Right atrium auricular region (tissue), 2 donors: ENCODE measurements at places on chromosomes 16 and 17. TPM values are rescaled to one million over a fixed set of nuclear protein-coding genes. Genes with fewer than 3 reads are reported as not detected.

The PVALEF gene
- total RNA-seq: not detected

The ST6GALNAC2 gene
- 4.5 TPM for total RNA-seq

The EVPLL gene
- total RNA-seq: not detected

The SOST gene
- total RNA-seq: not detected

The CLDN6 gene
- not detected for total RNA-seq

The VTN gene
- total RNA-seq: 86.7 TPM

The PRR11 gene
- 0.79 TPM for total RNA-seq

The NOG gene
- total RNA-seq: not detected

The KRTAP4-12 gene
- not detected for total RNA-seq

DNA sequence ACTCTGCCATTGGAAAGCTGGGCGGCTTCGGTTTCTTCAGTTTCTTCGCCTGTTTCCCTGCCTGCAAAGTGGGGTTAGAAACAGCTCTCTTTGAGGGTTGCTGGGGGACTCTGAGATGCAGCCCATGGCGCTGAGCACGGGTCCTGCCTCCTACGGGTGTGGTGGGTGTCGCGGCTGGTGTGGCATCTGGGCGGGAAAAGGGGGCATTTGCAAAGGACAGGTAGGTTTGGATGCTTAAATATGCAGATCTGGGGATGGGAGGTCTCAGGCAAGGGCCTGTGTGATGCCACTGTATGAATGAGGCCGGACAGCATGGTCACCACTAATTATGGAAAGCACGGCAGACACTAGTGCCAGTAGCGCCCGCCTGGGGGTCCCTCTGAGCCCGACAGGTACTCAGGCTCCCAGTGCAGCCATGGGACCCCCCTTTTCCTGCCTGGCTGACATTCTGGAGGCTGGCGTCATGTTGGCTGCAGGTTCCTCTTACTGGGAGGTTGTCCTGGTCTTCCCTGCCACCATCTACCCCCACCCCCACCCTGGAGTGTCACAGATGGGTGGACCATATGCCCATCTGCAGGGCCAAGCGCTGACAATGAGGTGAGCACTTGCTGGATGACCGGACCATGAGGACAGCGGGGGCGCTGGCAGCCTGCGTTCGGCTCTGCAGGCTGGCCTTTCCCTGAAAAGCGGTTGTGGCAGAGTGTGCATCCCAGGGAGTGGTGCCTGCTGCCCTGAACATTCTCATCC lies 237.7 kb downstream of the SEC14L1 start:
- DNase-seq: no peak
- no peaks in the 10 kb centered on the region for H3K27me3 ChIP-seq
- H3K4me1 ChIP-seq: no peaks in the 10 kb centered on the region
- no peaks in the 10 kb centered on the region for H3K36me3 ChIP-seq

DNA sequence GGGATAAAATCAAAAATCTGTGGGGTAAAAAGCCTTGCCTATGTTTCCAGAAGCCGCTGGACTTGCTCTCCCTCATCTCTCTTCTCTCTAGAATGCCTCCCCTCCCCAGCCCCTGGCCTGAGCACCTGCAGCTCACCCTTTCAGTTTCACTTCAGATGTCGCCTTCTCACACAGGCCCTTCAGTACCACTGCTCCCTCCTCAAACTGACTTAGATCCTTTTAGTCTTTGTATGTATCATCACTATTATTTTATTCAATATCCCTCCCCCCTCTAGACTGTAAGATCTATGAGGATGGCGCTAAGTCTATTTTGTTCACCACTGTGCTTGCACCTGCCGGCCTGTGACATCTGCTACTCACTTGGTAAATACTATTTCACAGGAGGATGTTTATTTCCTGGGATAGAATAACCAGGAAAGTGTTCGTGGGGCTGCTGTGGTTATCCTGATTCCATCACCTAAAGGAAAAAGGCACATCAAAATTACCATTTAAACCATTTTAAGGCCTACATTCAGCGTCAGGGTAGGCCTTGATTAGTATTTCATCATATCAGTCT lies 122.3 kb downstream of the MRTFB start:
- DNase-seq: no peak
- H3K4me3 ChIP-seq: no peak overlapping the region
- no peaks in the 10 kb centered on the region for H3K27me3 ChIP-seq
- no peak overlapping the region for H3K27ac ChIP-seq
- no peaks in the 10 kb centered on the region for H3K4me1 ChIP-seq

DNA sequence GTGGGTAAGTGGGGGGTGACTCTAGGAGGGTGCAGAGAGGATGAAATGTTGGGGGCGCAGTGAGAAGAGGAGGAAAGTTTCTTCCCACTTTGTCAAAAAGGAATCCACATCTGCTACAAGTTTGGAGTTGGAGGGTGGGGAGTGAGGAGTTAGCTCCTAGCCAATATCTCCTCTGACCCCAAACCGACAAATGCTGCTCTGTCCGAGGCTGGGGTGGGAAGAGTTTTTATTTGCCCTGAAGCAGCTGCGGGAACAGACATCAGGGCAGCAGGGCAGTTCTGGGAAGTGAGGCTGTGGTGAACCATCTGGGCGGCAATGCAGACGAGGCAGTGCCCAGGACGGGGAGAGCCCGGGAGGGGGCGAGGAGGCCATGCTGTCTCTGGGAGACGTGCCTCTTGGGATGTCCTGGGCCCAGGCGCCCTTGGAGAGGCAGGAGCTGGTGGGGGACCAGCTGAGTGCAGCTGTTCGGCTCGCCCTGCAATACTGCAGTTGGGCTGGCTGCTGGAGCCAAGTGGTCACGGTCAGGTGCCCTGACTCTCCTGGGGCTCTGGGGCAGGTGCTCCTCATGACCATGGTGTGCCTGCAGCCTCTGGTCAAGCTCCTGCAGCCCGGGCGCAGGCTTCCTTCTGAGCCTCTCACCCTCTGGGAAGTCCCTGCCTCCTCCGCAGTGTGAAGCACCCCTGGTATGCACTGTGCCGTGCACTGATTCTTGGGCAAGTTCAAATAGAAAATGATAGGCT lies 6.4 kb upstream of the SOCS3 start:
- DNase-seq: no peak
- H3K36me3 ChIP-seq: no peaks in the 10 kb centered on the region
- H3K27ac ChIP-seq: peak overlapping the region; percentile 48
- no peaks in the 10 kb centered on the region for H3K27me3 ChIP-seq

GRCh38 chr17:79501910-79502309 lies 108.9 kb downstream of the RBFOX3 start:
- H3K27ac ChIP-seq: no peak overlapping the region
- H3K27me3 ChIP-seq: no peaks in the 10 kb centered on the region
- H3K4me1 ChIP-seq: no peaks in the 10 kb centered on the region

GRCh38 chr17:42185621-42185930 lies 324 bp upstream of the HCRT start:
- H3K36me3 ChIP-seq: no peaks in the 10 kb centered on the region
- peaks cover 7% of the 10 kb centered on the region for H3K27me3 ChIP-seq
- no peak overlapping the region for H3K27ac ChIP-seq
- H3K4me3 ChIP-seq: no peak overlapping the region
- DNase-seq: no peak
- no peaks in the 10 kb centered on the region for H3K4me1 ChIP-seq

GRCh38 chr16:47965439-47965838 lies 190.4 kb downstream of the ABCC12 start:
- H3K27ac ChIP-seq: no peak overlapping the region
- no peaks in the 10 kb centered on the region for H3K36me3 ChIP-seq
- H3K27me3 ChIP-seq: no peaks in the 10 kb centered on the region
- no peaks in the 10 kb centered on the region for H3K4me1 ChIP-seq

GRCh38 chr16:71537643-71538042 lies 11.4 kb downstream of the CHST4 start:
- no peak for DNase-seq
- no peaks in the 10 kb centered on the region for H3K27me3 ChIP-seq
- no peaks in the 10 kb centered on the region for H3K36me3 ChIP-seq
- no peak overlapping the region for H3K27ac ChIP-seq
- no peaks in the 10 kb centered on the region for H3K4me1 ChIP-seq

DNA sequence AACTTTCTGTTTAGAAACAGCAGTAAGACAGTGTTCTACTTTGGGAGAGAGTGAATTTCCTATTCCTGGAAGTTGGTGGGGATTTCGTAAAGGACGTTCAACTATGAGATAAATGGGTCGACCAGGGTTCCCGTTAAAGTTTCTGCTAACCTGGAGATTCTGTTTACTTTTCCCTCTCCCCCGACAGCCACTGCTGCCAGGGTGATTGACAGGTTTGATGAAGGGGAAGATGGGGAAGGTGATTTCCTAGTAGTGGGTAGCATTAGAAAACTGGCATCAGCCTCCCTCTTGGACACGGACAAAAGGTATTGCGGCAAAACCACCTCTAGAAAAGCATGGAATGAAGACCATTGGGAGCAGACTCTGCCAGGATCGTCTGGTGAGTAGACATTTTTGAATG lies 1.3 kb downstream of the AATF start:
- DNase-seq: no peak
- H3K27me3 ChIP-seq: peaks cover 16% of the 10 kb centered on the region
- H3K4me1 ChIP-seq: peaks cover 23% of the 10 kb centered on the region
- H3K27ac ChIP-seq: no peak overlapping the region
- H3K36me3 ChIP-seq: peaks cover 30% of the 10 kb centered on the region

DNA sequence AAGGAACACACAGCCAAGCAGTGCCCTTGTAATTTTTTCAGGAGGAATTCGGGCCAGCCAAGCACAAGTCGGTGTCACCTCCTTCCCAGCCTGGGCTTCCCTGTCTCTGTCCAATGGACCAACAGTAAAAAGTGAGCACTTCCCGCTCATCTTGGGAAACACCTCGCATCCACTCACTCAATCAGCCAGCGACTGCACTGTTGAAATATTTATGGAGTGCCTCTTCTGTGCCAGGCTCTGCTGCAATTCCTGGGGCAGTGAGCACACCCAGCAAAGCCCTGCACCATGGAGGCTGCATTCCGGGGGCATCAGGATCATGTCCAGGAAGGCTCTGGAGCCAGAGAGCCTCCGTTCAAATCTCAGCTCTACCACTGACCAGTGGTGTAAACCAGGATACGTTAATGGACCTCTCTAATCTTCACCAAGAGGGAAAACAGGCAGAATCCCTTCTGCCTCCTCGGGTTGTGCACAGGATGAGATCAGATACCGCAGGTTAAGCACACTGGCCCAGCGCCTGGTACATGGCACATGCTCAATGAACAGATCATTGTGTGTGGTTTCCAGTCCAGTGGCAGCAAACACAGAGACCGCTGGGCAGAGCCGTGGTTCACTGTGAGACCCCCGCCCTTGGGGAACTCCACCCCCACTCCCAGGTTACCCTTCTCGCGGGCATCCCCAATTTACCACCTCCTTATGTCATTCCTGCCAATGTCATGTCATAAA lies 194.3 kb downstream of the ZNF423 start:
- no peak overlapping the region for H3K4me3 ChIP-seq
- DNase-seq: no peak
- H3K36me3 ChIP-seq: no peaks in the 10 kb centered on the region
- H3K4me1 ChIP-seq: peaks cover 40% of the 10 kb centered on the region
- H3K27me3 ChIP-seq: no peaks in the 10 kb centered on the region
- no peak overlapping the region for H3K27ac ChIP-seq

- no peaks in the 10 kb centered on the region for H3K36me3 ChIP-seq
- peaks cover 67% of the 10 kb centered on the region for H3K4me1 ChIP-seq
- no peak for DNase-seq
Observed at GRCh38 chr16:25006504-25007056, 8.6 kb downstream of the ARHGAP17 start.

DNA sequence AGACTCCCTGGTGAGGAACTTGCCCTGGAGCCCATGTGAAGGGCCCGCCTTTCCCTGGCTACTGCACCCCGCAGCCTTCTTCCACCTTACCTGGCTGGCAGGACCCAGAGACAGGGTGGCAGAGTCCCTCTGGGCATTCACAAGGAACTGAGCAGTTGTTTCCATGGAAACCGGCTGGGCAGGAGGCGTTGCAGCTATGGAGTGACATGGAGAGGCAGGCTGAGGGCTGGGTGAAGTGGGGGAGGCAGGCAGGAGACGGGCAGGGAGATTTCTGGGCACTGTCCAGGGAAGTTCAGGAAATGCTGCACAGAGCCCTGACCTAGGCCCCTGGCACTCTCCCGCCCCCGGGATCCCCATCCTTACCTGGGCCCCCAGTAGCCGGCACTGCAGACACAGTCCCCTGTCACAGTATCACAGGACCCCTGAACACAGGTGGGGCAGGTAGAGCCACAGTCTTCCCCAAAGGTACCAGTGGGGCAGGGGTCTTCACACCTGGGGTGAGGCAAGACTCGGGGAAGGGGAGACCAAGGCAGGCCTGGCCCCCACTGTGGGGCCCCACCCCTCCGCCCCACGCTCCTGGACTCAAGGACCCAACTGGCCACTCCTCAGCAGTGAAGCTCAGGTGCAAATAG lies 5.9 kb downstream of the SCARF1 start:
- peaks cover 14% of the 10 kb centered on the region for H3K4me1 ChIP-seq
- H3K4me3 ChIP-seq: no peak overlapping the region
- no peak overlapping the region for H3K27ac ChIP-seq
- no peaks in the 10 kb centered on the region for H3K27me3 ChIP-seq

DNA sequence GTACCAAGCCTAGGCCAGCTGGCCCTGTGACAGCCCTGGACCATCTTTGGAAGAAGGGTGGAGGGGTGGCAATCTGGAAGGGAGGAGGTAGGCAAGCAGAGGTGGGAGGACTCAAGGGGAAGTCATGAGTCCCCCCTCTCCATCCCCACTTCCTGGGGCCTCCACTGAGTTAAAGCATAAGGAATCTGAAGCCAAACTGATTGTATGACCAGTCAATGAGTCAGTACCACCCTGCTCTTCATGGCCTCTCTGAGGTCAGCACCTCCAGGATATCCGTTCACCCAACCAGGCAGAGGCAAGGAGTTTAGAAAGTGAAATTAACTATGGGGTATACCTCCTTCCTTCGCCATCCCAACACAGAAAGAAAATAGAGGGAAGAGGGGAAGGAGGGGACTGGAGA lies 272.7 kb downstream of the SOX9 start:
- no peak overlapping the region for H3K4me3 ChIP-seq
- no peaks in the 10 kb centered on the region for H3K27me3 ChIP-seq
- H3K27ac ChIP-seq: no peak overlapping the region
- H3K36me3 ChIP-seq: no peaks in the 10 kb centered on the region
- no peak for DNase-seq

- no peak overlapping the region for H3K4me3 ChIP-seq
- no peak overlapping the region for H3K27ac ChIP-seq
- H3K27me3 ChIP-seq: no peaks in the 10 kb centered on the region
- no peaks in the 10 kb centered on the region for H3K36me3 ChIP-seq
- H3K4me1 ChIP-seq: peaks cover 36% of the 10 kb centered on the region
- no peak for DNase-seq
Observed at GRCh38 chr16:57094911-57095310, 2.5 kb downstream of the CPNE2 start.
